Putamen (tissue), 1 donor: ENCODE measurements at places on chromosomes 5 and 9.

DNA sequence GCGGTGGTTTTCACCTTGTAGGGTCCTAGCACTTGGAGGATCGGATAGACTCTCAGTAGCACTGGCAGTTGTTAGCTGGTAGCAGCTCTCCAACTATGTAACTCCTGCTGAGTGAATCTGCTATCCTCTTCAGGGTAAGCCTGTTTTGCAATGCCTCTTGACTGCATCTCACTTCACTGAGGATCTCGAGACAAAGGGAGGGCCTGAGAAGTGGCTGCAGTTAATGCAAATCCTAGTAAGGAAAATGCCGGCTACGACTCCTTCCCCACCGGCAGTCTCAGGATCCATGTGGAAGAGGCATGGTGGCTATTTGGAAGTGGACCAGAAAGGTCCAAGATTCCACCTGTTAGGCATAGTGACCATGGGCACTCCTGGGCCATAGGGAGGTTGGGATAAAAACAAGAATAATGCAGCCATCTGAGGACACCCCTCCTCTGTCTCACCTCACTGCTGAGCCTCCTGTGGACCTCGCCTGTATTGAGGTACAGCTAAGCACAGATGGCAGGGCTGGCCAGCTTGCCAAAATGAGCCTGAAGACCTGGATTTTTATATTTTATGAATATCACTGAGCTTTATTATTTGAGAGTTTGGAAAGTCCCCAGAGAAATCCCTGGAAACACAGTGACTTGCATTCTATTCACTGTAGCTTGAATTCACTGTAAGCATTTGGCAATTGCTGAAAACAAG, 146.0 kb downstream of the LIFR start:
- DNase-seq: no peak

GRCh38 chr9:137242269-137243203, 1.4 kb downstream of the TUBB4B start:
- no peak for DNase-seq

GRCh38 chr9:18726546-18726945, 252.6 kb downstream of the ADAMTSL1 start:
- DNase-seq: no peak

- peak; percentile 90 for DNase-seq
Measured at GRCh38 chr5:88674356-88675167, 208.4 kb downstream of the MEF2C start.

GRCh38 chr5:174293481-174293880, 248.0 kb downstream of the NSG2 start:
- no peak for DNase-seq

DNA sequence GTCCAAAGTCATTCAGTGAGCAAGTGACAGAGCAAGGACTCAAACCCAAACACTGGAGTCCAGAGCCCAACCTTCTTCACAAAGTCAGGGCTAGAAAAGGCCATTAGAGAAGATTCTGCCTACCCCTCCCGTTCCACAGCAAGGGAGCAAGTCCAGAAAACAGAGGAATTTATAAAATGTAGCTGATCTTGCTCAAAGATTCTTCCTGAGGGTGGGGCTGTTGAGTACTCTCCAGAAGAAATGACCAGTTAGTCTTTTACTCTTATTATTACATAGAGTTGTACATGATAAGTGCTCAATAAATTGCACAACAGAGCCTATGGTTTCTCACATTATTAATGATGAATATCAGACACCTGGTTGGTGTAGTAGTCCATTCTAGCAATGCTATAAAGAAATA, 39.3 kb upstream of the HMHB1 start:
- DNase-seq: no peak

- DNase-seq: no peak
Measured at GRCh38 chr9:114303571-114303970, 19.3 kb upstream of the ORM1 start.

GRCh38 chr9:105054491-105054890, 126.5 kb upstream of the ABCA1 start:
- no peak for DNase-seq

- DNase-seq: no peak
Measured at GRCh38 chr9:107024193-107024592, 161.2 kb downstream of the ZNF462 start.

GRCh38 chr5:142861011-142861410, 90.8 kb downstream of the ARHGAP26 start:
- no peak for DNase-seq

DNA sequence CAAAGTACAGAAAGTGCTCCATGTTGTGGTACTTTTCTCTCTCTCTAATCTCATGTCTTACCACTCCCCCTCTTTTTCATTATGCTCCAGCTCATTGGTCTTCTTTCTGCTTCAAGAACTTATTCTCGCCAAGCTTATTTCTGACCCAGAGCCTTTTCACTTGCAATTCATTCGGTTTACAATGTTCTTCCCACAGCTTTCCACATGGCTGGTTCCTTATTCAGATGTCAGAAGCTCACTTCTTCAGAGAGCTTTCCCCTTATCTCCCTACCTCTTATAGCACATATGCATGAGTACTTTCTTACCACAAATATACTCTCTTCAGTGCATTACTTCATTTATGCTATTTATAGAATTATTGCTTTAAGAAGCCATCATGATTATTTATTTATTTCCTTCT, 338.8 kb upstream of the ATP10B start:
- DNase-seq: no peak

- DNase-seq: no peak
Measured at GRCh38 chr5:1918488-1919208, 35.9 kb upstream of the IRX4 start.

- DNase-seq: no peak
Measured at GRCh38 chr9:4887556-4887955, 94.8 kb downstream of the RCL1 start.

DNA sequence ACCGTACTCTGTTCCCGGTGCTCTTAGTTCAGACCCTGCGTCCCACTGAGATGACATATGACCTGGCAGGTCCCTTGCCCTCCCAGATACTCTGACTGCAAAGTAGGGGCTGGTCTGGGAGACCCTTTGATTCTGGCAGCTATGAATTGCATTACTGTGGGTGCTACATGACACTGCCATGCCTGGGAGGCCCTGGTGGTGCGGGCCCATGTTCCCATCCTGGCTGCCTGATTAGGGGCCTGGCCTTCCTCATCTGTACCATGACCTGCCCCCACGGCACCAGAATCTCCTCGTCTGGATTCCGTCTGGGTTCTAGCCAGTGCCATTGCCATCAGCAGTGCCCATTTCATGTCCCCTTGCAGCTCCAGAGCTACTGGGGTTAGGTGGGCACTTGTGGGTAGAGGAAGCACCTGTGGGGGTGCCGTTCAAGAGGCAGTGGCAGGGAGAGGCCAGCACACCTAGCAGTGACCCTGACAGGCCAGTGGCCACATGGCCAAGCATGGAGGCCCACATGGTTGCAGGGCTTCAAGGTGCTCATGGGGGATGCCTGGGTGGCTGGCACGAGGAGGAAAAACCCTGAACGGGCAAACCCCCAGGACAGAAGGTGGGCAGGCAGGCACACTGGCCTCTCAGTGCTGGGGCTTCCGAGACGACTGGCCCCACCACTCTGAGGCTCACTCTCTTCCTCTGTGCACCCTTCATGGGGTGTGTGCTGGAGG, 69.7 kb downstream of the PHF2 start:
- DNase-seq: no peak

DNA sequence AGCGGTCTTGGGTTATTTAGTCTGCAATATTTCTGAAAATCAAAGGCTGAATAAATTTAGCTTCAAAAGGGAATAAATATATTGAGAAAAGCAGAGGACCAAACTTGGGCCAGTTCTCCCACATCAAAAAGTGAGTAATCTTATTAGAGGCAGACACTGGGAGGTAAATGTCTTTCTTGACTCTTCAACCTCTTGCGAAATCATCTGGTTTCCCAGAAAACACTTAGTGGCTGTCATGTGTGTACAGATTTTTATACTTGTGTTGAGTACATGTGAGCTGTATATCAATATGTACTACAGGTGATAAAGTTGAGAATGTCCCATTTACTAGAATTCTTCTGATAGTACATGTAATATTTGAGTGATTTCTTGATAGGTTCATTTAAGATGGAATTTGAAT, 454.9 kb downstream of the PRR16 start:
- no peak for DNase-seq

DNA sequence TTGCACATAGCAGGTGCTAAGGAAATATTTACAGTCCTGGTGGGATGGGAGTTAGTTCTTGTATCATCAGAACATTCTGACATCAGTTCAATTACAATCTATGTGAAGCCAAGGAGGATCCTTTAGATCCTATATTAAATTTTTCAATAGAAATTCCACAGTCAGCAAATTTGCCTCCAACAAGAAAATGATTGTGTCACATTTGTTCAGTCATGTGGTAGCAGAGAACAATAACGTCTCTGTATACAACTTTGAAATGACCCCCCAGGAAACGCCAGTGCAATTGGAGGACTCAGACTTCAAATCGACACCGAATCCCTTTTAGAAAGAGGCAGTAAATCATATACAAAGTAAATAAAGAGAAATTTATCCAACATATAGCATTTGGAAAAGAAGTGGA, 392.1 kb downstream of the DTWD2 start:
- DNase-seq: peak; percentile 39

GRCh38 chr5:97363577-97363976, 180.5 kb upstream of the RIOK2 start:
- no peak for DNase-seq

GRCh38 chr9:16414451-16414850, 456.0 kb downstream of the BNC2 start:
- DNase-seq: no peak

- DNase-seq: no peak
Measured at GRCh38 chr9:73219985-73220626, 68.4 kb downstream of the ANXA1 start.
